ENCODE measurements at places on chromosomes 1 and 21.

GRCh38 chr1:41927118-41927517, 8.4 kb upstream of the HIVEP3 start:
- no peak overlapping the region for H3K27ac ChIP-seq
- no peak overlapping the region for H3K4me3 ChIP-seq
- no peaks in the 10 kb centered on the region for H3K27me3 ChIP-seq

GRCh38 chr1:149967041-149967440, 30.4 kb upstream of the MTMR11 start:
- H3K27ac ChIP-seq: no peak overlapping the region
- H3K36me3 ChIP-seq: peaks cover 61% of the 10 kb centered on the region
- H3K4me1 ChIP-seq: peaks cover 11% of the 10 kb centered on the region
- no peaks in the 10 kb centered on the region for H3K27me3 ChIP-seq
- H3K4me3 ChIP-seq: no peak overlapping the region

GRCh38 chr1:183019860-183020259, 3.4 kb upstream of the LAMC1 start:
- H3K27me3 ChIP-seq: no peaks in the 10 kb centered on the region
- H3K4me1 ChIP-seq: peaks cover 20% of the 10 kb centered on the region
- H3K36me3 ChIP-seq: no peaks in the 10 kb centered on the region
- no peak overlapping the region for H3K4me3 ChIP-seq
- peak; percentile 59 for DNase-seq

- H3K27ac ChIP-seq: no peak overlapping the region
- H3K36me3 ChIP-seq: no peaks in the 10 kb centered on the region
- peaks cover 6% of the 10 kb centered on the region for H3K4me1 ChIP-seq
- peaks cover 4% of the 10 kb centered on the region for H3K27me3 ChIP-seq
- no peak overlapping the region for H3K4me3 ChIP-seq
Measured at GRCh38 chr1:205244384-205244783, 16.6 kb downstream of the TMCC2 start.

- H3K4me1 ChIP-seq: peaks cover 21% of the 10 kb centered on the region
- no peak overlapping the region for H3K27ac ChIP-seq
- no peaks in the 10 kb centered on the region for H3K27me3 ChIP-seq
- no peak overlapping the region for H3K4me3 ChIP-seq
- no peak for DNase-seq
- 0 out of 3 replicates have a peak, but pooled peaks cover 2% of the 10 kb centered on the region for H3K36me3 ChIP-seq
Measured at GRCh38 chr1:54317084-54317483, 89.1 kb downstream of the SSBP3 start.

All from HepG2 (cell line).